Posterior cingulate gyrus (tissue), 11 donors: ENCODE measurements at places on chromosomes 2 and 18.

- no peak for DNase-seq
These were observed 205.1 kb downstream of the ARL4C start for GRCh38 chr2:234291765-234292204.

GRCh38 chr2:227821043-227821942, 7.7 kb downstream of the CCL20 start:
- DNase-seq: no peak

DNA sequence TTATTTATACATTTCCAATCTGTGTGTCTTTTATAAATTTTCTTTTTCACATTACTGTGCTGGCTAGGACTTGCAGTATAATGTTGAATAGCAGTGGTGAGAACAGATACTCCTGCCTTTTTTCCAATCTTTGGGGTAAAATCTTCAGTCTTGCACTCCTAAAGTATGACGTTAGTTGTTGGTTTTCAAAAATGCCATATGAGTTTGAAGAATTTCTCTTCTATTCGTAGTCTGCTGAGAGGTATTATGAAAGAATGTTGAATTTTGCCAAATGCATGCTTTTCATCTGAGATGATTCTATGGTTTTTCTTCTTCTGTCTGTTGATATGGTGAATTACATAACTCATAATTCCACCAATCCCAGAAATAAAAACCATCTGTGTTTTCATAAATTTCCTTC, 335.3 kb upstream of the CHST9 start:
- DNase-seq: no peak

DNA sequence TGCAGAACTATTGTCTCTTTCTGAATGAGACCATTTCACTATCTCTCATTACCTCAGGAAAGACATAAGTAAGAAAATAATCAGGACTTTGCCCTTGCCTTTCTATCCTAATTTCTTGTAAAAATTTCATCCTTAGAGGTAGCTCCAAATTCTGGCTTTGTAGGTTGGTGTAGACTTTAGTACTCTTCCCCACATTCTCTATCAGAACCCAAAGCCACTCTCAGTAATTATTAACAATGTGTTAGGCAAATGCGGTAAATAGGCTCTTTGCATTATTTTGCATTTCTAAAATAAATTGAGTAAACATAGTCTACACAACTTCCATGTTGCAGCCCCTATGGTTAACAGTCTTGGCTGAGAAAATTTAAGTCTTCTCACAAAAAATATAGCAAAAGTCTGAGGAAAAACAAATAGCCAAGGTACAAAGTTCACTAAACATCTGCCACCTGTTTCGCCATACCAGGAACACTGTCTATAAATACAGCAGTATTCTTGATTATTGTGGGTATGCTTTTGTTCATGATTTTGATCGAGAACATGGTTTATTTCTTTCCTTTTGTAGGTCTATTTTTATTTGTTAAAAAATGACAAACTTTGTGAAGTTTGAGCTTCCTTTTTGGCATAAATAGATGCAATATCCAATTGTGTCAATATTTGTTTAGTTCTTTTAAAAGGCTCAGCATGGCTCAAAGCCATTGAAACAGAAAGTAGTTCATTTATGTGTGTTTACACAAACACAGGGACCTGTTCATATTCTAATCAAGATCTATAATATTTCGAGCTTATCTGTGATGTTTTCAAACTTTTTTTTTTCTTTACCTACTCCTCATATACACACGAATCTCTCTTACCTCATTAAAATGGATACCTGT, 1061.5 kb downstream of the CNTNAP5 start:
- DNase-seq: no peak

- DNase-seq: no peak
These were observed 57.4 kb upstream of the EPAS1 start for GRCh38 chr2:46239847-46240181.

GRCh38 chr18:66196805-66197204, 407.1 kb downstream of the CDH19 start:
- DNase-seq: no peak

DNA sequence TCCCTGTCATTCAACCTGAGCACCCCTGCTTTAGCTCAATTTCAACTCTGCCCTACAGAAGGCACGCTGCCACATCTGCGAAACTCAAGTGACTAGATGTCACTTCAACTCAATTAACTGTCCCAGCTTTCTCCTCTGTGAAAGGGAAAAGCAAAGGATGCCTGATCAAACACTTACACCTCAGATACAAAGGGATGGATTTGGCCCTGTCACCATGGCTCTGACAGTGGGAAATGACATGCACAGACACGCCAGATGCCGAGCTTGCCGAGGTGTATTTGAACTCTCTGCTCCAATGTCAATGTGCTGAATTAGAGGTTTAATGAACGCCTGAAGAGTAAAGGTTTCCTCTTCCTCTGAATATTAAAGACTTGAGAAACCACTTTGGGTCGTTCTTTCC, 481.1 kb downstream of the CBLN2 start:
- no peak for DNase-seq

- DNase-seq: no peak
These were observed 59.3 kb upstream of the ACVR1 start for GRCh38 chr2:157935378-157935906.

GRCh38 chr18:31684279-31685096, at the start of gene B4GALT6:
B4GALT6 (minus strand) TSS chr18:31684581; CDS start chr18:31684426, 155 bp downstream.
- no peak for DNase-seq

DNA sequence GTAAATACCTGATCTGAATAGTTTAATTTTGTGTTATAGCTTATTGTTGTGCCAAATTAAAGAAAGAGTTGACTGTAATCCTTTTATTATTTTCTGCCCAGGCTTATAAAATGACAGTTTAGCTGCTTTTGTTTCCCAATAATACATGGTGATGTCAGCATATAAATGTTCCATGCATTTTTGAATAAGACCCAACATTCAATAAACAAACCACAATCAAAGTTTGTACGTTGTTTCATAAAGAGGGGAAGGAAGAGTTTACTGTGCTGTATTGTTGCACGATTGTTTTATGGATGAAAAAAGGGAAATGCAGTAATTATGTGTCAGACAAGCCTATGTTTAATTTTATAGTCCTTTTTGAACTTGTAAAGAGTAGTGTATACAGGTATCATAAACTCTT, 177.2 kb upstream of the SCN7A start:
- DNase-seq: no peak

DNA sequence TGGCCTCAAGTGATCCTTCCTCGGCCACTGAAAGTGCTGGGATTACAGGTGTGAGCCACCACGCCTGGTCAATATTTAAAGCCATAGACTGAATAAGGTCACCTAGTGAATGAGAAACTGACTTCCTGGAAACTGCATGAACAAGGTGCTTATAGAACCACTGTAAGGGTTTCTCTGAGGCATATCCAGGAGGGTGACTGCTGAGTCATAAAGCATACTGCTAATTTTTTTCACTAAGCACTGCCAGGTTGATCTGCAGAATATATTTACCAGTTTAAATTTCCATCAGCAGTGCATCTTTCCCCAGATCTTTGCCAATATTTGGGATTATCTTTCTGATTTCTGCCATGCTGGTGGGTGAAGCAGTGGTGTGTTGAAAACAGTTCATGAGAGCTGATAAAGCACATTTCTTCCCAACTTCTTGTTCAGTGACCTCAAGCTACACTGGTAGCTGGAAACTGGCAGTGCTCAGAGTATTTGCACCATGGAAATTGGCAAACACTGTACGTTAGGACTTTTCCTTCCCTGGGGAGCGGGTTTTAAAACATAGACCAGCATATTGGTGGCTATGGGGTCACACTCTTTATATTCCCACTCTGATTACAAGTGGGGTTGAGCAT, 4.2 kb upstream of the CLIP4 start:
- no peak for DNase-seq

DNA sequence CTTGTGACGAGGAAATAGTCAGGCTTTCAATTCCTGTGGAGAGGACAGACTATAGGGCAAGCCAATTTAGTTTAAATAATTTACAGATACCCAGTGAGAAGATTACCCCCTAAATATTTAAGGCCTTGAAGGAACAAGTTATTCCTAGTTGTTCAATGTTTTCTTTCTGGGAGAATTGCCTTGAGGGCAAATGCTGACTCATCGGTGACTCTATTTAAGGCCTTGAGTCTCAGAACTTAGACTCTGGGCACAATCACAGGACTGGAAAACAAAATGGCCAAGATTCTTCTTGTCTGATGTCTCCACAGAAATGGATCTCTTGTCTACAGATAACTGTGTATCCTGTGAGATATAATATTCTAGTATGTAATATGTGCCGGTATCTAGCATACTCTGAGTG, 467.1 kb downstream of the SUCLG1 start:
- DNase-seq: no peak

- no peak for DNase-seq
These were observed 10.4 kb downstream of the CIB4 start for GRCh38 chr2:26630669-26631360.

- DNase-seq: no peak
These were observed 24.3 kb downstream of the DIS3L2 start for GRCh38 chr2:231985823-231986261.

DNA sequence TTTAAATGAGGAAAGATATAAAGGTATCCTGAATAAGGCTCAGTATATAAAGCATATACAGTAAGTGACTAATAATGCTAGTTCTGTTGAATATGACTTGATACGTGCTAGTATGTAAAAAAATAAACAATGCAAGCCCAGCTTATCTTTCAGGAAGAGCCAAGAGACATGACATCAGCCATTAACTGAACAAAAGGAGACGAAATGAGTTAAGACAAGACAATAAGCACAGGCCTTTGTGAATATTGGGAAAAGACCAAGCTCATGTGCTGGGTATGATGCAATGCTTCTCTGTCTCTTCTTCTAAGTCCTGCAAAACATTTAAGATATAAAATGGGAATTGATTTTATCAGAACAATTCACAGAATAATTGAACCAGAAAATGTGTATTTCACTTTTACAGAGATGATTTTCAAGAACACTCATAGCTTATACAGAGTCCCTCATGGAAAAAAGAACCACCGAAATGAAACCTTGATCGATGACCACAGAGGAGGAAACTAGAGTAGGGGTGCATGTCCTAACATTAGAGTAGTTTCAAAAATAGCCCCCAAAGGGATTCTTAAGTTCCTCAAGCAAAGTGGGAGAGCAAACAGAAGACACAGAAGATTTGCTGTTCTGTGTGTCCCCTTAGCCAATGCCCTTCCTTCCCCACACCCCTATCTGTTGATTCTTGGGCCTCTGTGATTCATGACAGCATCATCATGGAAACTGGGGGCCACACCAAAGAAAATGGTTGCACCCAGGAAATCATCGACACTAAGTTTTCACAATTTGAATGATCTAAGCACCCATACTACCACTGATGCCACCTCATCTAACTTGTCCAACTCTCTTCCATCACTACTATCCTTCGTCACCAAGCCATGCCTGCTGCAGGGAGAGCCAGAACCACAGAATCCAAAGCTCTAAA, 68.0 kb upstream of the CRIM1 start:
- DNase-seq: no peak

DNA sequence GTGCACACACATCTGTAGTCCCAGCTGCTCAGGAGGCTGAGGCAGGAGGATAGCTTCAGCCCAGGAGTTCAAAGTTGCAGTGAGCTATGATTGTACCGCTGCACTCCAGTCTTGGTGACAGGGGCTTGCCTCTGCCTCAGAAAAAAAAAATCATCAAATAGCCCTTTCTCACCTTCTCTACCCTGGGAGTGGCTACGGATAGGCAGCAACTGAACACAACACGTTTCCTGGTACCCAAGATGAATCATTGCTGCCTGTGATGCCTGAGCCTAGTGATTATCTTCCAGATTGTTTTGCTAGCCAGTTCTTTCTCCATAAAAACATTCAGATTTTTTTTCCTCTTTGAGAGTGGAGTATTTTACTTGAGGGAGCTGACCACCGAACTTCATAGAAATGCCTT, 13.5 kb downstream of the INPP4A start:
- no peak for DNase-seq

DNA sequence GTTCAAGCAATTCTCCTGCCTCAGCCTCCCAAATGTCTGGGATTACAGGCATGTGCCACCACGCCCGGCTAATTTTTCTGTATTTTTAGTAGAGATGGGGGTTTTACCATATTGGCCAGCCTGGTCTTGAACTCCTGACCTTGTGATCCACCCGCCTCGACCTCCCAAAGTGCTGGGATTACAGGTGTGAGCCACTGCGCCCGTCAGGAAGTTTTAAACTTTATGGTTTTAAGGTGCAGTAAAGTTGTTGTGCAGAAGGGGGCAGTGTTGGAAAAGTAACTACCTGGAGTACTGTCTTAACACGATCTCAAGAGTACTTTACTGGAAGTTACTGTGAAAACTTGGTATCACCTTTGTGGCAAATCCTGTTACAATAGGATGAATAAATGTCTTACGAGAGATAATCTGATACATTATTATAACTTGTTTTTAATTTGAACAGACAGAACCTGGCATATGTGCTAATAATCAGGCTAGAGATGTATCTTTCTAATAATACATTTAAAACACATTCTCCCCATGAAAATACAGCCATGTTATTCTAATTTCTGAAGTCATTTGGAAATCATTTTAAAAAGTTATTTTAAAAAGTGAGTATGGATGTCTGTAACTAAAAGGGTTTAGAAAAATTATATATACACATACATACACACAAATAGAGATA, 10.8 kb downstream of the SPDYA start:
- no peak for DNase-seq

DNA sequence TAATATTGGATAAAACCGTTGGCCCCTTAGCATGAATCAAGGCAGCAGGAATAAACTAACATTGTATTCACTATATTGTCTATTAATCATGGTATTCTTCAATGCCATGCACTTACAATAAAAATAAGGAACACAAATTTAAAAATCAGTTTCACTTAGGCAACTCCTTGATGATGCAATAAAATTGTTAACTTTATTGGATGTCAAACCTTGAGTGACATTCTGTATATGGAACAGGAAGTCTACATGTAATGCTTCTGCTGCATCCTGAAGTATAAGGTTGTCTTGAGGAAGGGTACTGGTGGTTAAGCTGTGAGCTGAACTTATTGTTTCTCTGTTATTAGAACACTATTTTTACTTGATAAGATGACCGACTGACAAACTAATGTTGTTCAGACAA, 605.5 kb downstream of the SATB2 start:
- no peak for DNase-seq

GRCh38 chr18:13562494-13563029, 163.8 kb downstream of the FAM210A start:
- DNase-seq: no peak

- no peak for DNase-seq
These were observed 93.4 kb downstream of the DOCK10 start for GRCh38 chr2:224948859-224949258.

- peak; percentile 39 for DNase-seq
These were observed 95.3 kb upstream of the NFATC1 start for GRCh38 chr18:79300413-79300812.

DNA sequence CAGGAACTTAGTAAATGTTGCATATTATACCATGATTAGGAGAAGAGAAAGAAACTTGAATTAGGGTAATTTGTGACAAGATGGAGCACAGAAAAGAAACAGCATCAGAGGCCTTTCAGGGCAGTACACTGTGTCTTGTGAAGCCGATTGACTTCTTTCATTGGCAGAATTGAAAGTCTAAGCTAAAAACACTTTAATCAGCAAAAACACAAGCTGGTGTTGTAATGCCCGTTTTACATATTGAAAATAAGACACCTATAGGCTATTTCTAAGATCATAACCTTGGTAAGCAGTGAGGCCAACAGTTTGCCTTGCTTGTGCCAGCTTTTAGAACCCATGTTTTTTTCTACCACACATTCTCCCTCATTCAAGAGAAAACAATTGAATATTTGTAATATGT, 1378.1 kb upstream of the NXPH2 start:
- DNase-seq: no peak
